ENCODE measurements at places on chromosomes 6 and 20. TPM values are rescaled to one million over a fixed set of nuclear protein-coding genes. Genes with fewer than 3 reads are reported as not detected.

The SLC35F1 gene
- 0.17 TPM for total RNA-seq

The PHACTR3 gene
- total RNA-seq, result 1.6 TPM

DNA sequence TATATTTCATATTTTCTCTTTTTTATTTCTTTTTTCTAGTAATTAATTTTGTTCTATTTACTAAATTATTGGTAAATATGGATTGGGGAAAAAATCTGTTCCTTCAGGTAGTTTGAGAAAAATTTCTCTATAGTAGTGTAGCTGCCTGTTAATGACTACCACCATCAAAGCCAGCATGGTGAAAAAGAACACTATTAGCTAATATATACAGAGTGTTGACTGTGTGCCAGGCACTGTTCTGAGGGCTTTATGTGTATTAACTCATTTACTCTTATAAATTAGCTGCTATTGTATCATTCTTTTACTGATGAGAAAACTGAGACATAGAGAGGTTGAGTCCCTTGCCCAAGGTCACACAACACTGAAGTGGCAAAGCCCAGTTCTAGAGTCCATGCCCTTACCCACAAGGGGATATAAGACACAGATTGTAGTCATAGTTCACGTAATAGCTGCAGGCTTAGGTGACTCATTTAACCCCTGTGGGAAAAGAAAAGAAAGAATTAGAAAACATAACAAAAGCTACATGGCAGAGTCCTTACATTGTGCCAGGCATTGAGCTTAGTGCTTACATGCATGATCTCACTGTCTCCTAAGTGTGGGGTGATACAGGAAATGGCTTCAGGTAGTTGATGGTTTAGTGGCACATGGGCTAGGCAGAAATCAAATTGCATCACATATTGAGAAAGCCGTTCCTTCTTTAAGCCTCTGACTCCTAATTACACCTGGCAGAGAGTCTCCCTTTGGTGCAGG, 12.2 kb upstream of the AKIRIN2 start:
- DNase-seq, result peak; percentile 94

- no peak for DNase-seq
These were observed 42.5 kb downstream of the CD109 start for GRCh38 chr6:73738367-73739028.

GRCh38 chr6:99887066-99887465, 107.0 kb downstream of the MCHR2 start:
- DNase-seq, result no peak

- no peak for DNase-seq
These were observed 280.2 kb upstream of the ECI2 start for GRCh38 chr6:4415549-4415948.

- no peak for DNase-seq
These were observed 87.0 kb downstream of the ZMYND8 start for GRCh38 chr20:47269309-47270165.

- no peak for DNase-seq
These were observed 295.1 kb downstream of the ALDH8A1 start for GRCh38 chr6:134654751-134655150.

- peak; percentile 99 for DNase-seq
These were observed 2.4 kb downstream of the LRRN4 start for GRCh38 chr20:6051505-6051904.

- DNase-seq, result peak; percentile 43
These were observed 702 bp downstream of the ETV7 start for GRCh38 chr6:36386495-36387439.

GRCh38 chr20:61560361-61560853, 308.3 kb downstream of the CDH4 start:
- DNase-seq, result peak; percentile 2

DNA sequence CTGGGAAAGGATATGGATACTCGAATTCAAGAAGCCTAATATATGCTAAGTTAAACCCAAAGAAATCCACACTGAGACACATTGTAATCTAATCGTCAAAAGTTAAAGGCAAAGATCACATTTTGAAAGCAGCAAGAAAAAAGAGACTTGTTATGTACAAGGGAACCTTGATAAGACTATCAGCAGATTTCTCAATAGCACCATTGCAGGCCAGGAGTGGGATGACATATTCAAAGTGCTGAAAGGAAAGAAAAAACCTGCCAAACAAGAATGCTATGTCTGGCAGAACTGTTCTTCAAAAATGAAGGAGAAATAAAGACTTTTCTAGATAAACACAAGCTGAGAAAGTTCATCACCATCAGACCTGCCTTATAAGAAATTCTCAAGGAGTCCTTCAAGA, 75.2 kb downstream of the COL21A1 start:
- no peak for DNase-seq

GRCh38 chr6:126112171-126112632, 125.9 kb downstream of the TRMT11 start:
- peak; percentile 29 for DNase-seq

DNA sequence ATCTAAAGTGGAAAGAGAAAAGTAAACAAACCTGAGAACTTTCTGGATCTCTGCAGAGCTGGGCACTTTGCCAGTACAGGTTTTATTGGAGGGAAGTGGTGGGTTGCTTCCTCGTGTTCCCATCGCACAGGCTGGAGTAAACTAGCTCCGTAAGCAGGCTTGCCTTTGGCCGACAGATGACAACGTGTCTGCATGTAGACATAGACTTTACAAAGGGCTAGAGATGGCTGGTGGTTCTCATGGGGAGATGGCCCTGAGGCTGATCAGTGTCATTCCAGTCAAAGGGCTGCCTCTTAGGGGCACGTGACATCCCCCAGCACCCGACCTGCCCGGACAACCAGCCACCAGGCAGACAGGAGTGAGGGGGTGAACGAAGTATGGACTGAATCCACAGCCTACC, 98.8 kb downstream of the YTHDF1 start:
- DNase-seq, result no peak

- DNase-seq, result peak; percentile 100
These were observed 279.3 kb upstream of the TCF21 start for GRCh38 chr6:133609415-133610226.

DNA sequence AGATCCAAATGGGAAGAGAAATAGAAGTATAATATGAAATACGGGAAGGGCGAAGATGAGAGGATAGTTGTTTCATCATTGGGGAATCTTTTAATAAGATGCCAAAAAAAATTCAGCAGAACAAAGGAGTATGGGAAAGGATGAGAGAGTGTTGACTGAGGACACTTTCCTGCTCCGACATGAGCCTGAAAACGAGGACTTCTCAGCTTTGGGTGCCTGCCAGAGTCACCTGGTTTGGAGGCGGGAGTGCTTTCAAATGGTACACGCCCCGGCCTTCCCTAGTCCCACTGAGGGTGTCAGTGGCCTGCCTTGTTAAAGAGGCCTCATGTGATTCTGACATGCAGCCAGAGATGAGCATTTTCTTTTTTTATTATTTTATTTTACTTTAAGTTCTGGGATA, 250.9 kb downstream of the ANKRD60 start:
- DNase-seq, result no peak

DNA sequence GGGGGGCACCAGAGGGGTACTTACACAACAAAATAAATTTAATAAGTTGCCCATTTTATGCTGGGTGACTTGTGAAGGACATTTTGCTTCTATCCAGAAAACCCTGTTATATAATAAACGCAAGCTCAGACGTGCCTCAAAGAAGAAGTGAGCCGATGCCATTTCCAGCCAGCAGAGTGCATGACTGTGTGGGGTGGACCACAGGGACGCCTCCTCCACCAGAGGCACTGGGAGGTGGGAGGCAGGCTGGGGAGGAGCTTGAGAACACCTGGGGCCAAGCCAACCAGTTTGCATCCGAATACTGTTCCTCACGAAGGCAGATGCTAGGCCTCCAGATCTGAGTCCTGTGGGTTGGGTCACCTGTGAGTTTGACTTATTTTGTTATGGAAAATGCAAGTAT, 363.8 kb downstream of the RNGTT start:
- DNase-seq, result no peak

GRCh38 chr20:25294459-25295385, 46.8 kb downstream of the PYGB start:
- no peak for DNase-seq

- DNase-seq, result no peak
These were observed 269.1 kb downstream of the CD83 start for GRCh38 chr6:14386668-14387067.

DNA sequence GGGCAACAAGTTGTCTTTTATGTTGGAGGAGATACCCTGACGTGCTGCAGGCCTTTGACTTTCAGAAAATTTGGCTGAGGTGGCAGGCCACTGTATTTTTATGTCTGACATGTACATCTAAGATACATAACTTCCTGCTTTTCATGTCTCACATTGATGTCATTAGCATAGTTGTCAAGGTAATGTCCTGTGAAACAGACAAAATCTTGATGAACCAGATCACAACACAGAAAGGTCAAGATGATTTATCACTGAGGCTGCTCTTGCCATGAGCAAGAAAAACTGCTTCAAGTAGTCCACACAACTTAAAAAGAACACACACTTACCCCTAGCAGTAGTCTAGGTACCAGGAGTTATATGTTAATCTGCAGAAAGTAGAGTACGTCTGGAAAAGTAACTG, 50.2 kb upstream of the GNRH2 start:
- no peak for DNase-seq
